Mesothelial cell of epicardium (in vitro differentiated cells): ENCODE measurements at places on chromosomes 5 and 9.

- H3K4me1 ChIP-seq, result peaks cover 1% of the 10 kb centered on the region
- H3K27ac ChIP-seq, result no peak overlapping the region
- H3K4me3 ChIP-seq, result no peak overlapping the region
- H3K36me3 ChIP-seq, result peaks cover 21% of the 10 kb centered on the region
- DNase-seq, result no peak
These were observed 168.8 kb downstream of the RAPGEF6 start for GRCh38 chr5:131466171-131466766.

GRCh38 chr5:18037718-18038117 is 403.5 kb downstream of the TAF11L14 start:
- no peaks in the 10 kb centered on the region for H3K4me1 ChIP-seq
- peaks cover 4% of the 10 kb centered on the region for H3K27me3 ChIP-seq
- H3K27ac ChIP-seq, result no peak overlapping the region
- DNase-seq, result no peak
- H3K36me3 ChIP-seq, result no peaks in the 10 kb centered on the region

DNA sequence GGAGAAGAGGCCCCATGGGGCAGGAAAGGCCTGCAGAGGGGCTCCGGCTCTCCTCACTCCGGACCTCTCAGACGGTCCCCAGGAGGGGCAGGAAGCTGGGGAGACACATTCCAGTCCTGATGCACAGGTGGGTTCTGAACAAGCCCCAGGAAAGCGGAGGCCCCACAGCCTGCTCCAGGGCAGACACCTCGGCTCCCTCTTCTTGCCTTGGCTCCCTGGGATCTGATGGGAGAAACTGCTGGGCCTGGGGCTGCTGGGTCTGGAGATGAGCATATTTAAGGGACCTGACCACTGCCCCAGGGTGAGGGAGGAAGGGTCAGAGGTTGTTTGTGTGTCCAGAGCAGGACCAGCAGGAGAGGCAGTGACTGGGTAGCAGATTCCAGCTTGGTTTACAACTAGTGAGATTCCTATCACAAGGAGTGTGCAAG is 1.2 kb downstream of the CORO2A start:
- H3K36me3 ChIP-seq, result no peaks in the 10 kb centered on the region
- H3K4me1 ChIP-seq, result peaks cover 3% of the 10 kb centered on the region
- H3K4me3 ChIP-seq, result peak overlapping the region; percentile 69
- no peaks in the 10 kb centered on the region for H3K27me3 ChIP-seq
- no peak for DNase-seq
- no peak overlapping the region for H3K27ac ChIP-seq

GRCh38 chr9:122220673-122221182 is 8.0 kb downstream of the LHX6 start:
- peaks cover 100% of the 10 kb centered on the region for H3K27me3 ChIP-seq
- no peaks in the 10 kb centered on the region for H3K36me3 ChIP-seq
- peaks cover 17% of the 10 kb centered on the region for H3K4me1 ChIP-seq
- no peak overlapping the region for H3K4me3 ChIP-seq
- H3K27ac ChIP-seq, result no peak overlapping the region

DNA sequence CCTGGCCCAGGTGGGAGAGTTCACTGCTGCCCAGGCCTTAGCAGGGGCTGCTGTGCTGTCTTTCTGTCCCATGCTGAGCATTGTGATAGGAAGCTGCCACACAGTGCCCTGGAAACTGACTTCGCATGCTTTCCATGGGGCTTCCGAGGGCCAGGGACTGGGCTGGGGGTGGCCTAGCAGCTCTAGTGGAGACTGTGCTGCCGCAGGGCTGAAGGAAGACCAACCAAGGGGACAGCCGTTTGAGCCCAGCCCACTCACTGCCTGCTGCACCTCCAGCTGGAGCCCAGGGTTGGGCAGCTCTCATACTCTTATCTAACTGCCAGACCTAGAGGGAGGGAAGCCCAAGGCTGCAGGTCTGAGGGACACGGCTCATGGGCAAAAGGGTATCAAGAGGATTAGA is 79.2 kb downstream of the RGS3 start:
- H3K36me3 ChIP-seq, result no peaks in the 10 kb centered on the region
- H3K4me3 ChIP-seq, result no peak overlapping the region
- peaks cover 16% of the 10 kb centered on the region for H3K4me1 ChIP-seq
- DNase-seq, result no peak
- H3K27ac ChIP-seq, result no peak overlapping the region

GRCh38 chr9:113622600-113623400 is 159.3 kb downstream of the RGS3 start:
- no peak overlapping the region for H3K4me3 ChIP-seq
- peaks cover 3% of the 10 kb centered on the region for H3K36me3 ChIP-seq
- no peaks in the 10 kb centered on the region for H3K27me3 ChIP-seq
- no peak for DNase-seq
- H3K4me1 ChIP-seq, result peaks cover 37% of the 10 kb centered on the region

DNA sequence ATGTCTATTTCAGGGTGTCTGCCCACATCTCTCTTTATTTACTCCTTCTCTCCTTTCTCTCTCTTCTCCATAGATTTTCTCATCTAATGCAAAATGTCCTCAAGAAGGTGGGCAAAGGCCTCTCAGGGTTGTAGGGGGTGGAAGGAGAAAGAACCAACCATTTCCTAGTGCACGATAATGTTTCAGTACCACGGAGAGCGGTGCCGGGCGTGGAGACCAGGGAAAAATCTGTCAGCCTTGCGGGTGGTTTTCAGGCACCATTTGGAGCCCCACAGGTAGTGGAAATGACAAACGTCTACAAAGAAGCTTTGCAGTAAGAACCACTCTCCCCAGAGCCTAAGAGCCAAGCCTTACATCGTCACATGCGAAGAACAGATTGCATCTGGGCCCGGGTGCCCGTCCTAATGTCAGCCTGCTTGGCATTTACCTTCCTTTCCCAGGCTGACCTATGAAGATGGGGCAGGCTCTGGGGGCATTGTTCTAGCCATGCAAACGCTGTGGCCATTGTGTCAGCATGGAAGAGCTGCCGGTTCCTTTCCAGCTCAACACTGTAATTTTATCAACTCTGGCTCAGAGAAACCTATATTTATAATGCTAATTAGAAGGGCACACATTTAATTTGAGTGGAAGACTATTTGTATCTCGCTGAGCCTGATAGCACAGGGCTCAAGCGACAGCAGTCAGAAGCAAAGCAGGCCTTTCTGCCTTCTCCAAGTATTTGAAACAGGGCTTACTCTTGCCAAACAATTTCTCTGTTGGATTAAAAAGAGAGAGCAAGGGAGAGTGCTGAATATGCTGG is 430.1 kb upstream of the WWC1 start:
- DNase-seq, result peak; percentile 64
- no peaks in the 10 kb centered on the region for H3K27me3 ChIP-seq
- no peak overlapping the region for H3K27ac ChIP-seq
- no peak overlapping the region for H3K4me3 ChIP-seq

- DNase-seq, result no peak
- H3K36me3 ChIP-seq, result peaks cover 23% of the 10 kb centered on the region
- no peak overlapping the region for H3K4me3 ChIP-seq
- no peak overlapping the region for H3K27ac ChIP-seq
- H3K4me1 ChIP-seq, result no peaks in the 10 kb centered on the region
- H3K27me3 ChIP-seq, result no peaks in the 10 kb centered on the region
These were observed 8.8 kb upstream of the CDK7 start for GRCh38 chr5:69225860-69226259.

DNA sequence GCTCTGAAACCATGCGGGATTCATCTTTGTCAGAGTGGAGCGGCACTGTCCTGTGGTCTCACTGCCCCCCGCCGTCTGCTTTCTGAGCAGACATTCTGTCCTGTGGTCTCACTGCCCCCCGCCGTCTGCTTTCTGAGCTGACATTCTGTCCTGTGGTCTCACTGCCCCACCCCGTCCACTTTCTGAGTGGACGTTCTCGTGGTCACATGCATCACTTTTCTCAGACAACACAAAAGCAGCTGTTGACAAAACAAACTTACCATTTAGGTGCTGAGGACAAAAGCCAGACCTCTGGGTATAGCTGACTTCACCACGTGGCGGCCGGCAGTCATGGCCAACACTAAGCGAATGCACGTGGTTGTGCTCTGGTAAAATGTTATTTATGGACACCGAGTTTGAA is 2.8 kb downstream of the LRRC14B start:
- peaks cover 5% of the 10 kb centered on the region for H3K4me1 ChIP-seq
- no peak overlapping the region for H3K4me3 ChIP-seq
- no peak overlapping the region for H3K27ac ChIP-seq

- H3K4me1 ChIP-seq, result peaks cover 33% of the 10 kb centered on the region
- H3K27me3 ChIP-seq, result no peaks in the 10 kb centered on the region
These were observed 491 bp upstream of the CTSL start for GRCh38 chr9:87725356-87725899.
